ENCODE measurements at places on chromosomes 13 and 19.

GRCh38 chr13:26012995-26013394 lies 38.8 kb downstream of the SHISA2 start:
- no peak for DNase-seq

GRCh38 chr13:85985797-85986196 lies 186.6 kb upstream of the SLITRK6 start:
- no peak for DNase-seq

GRCh38 chr19:42512130-42512636 lies 16.1 kb downstream of the CEACAM1 start:
- DNase-seq, result no peak

GRCh38 chr13:94798738-94799137 lies 86.4 kb upstream of the SOX21 start:
- no peak for DNase-seq

GRCh38 chr13:39929583-39929982 lies 274.1 kb downstream of the COG6 start:
- DNase-seq, result no peak

GRCh38 chr13:68690567-68690966 lies 1417.1 kb upstream of the ATXN8OS start:
- no peak for DNase-seq

GRCh38 chr19:29886586-29886985 lies 55.5 kb upstream of the URI1 start:
- no peak for DNase-seq

DNA sequence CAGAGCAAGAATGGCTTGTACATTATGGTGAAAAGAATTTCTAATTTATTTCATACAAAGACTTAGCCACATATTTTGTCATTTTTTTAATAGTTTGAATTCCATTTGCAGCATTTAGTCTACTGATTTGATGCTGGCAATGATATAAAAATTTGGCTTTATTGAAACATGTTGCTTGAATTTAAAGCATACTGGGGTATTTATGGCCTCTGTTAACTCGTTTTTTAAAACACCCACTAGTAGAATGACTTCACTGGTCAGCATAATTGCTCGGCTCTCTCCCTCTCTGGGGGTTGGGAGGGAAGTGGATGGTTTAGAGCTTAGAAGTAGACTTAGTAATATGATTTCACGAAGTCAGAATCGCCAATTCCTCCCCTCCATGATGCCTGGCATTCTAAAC lies 354.9 kb upstream of the HTR2A start:
- no peak for DNase-seq

DNA sequence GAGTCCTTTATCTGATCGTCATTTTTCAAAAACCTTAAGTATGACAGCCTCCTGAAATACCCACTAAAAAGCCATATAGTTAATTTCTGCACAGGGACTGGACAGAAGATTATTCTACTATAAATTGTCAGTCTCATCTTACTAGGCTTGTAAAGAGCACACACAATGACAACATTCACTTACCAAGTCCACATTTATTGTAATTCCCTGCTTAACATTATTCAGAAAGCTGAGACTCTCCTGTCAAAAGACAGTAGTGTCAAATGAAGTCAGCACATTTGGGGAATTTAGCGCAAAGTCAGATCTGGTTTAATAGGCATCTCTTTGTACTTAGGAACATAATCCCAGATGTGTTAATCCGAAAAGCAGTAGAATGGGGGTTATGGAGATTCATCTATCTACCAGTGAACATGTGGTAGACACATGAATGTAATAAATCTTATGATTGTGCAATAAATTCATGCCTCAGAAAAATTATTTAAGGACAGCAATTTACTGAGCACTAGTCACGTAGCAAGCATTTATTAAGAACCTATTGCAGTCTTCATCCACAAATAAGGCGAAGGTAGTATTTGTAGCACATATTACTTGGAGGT lies 224.6 kb upstream of the GPC6 start:
- DNase-seq, result no peak

DNA sequence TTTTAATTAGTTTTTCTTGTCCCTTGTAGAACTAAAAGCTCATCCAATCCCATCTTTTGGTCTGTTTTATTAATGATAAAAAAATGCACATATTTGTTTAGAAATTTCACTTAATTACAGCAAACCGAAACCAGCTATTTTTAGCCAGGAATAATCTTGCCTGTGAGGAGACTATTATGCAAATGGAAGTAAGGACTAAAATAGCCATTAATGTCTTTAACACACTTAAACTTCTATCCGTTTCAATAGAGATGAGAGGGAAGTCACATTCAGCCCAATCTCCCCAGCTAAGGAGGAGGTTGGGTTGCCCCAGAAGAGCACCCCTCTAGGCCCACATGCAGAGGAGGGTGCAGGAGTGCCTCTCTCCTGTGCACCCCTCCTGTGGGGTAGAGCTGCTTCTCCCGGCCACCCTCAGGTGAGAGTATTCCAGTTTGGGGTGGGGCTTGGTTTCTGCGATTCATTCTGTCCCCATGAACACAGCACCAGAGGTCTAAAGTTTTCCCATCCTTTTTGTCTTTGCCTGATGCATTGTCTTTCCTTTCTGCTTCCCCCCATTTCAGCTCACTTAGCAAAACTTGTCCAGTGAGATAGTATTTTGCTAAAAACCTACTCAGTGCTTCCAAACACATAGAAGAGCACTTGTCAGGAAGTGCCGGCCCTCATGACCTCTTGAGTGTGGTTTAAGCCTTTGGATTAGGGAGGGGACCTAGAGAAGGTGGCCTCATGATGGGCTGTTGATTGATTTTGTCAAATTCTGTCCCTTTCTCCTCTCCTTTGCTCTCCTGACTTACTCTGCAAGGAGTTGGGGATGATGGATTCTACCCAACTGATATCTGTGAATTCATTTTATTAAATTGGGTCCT lies 28.2 kb downstream of the FGF9 start:
- DNase-seq, result no peak

DNA sequence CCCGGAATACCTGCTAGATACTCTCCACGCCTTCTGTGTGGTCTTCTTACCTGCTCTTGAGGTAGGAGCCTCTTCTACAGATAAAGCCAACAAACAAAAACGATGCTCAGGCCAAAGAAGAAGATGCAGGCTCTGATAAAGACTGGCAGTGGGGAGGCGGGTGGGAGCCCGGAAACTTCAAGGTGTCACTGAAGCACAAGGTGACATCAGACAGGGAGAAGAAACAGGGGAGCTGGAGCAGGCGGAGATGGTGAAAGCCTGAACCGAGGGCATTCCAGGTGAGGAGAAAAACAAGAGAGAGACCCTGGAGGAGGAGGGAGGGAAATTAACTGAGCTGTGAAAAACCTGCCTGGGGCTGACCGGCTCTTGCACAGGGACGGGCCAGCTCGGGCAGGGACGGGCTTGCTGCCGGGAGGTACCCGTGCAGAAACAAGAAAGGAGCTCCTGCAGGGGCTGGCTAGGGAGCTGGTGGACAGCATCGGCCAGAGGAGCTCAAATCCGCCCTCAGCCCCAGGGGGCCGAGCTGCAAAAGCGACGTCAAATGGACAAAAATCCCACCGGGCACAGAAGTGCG lies 19.0 kb downstream of the GNG7 start:
- no peak for DNase-seq

- no peak for DNase-seq
Measured at GRCh38 chr19:13437919-13438618, 68.2 kb downstream of the CACNA1A start.

GRCh38 chr13:65453982-65454381 lies 1776.2 kb downstream of the PCDH9 start:
- no peak for DNase-seq

DNA sequence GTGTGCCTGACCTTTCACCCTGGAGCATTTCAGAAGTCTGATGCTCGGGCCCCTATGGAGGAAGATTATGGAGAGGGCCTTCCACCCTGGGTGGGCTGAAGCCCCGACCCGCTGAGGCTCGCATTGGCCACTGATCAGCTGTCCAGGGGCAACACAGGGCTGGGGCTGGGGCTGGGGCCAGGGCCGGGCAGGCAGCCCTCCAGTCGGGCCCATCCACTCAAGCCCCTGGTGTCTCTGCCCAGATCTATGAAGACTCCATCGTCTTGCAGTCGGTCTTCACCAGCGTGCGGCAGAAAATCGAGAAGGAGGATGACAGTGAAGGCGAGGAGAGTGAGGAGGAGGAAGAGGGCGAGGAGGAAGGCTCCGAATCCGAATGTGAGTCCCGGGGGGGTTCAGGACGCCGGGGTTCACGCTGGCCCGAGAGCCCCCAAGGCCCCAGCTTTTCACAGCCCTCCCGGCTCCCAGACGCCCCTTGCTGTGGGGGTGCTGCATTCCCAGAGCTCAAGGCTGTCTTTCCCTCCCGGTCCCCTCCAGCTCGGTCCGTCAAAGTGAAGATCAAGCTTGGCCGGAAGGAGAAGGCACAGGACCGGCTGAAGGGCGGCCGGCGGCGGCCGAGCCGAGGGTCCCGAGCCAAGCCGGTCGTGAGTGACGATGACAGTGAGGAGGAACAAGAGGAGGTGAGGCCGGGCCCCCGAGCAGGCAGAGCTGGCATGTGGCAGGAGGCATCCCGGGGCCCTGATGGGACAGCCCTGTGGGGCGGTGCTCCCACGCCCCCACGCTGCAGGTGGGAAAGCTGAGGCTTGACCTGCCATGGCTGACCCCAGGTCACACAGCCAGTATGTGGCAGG lies 29.5 kb upstream of the LDLR start:
- DNase-seq, result no peak

DNA sequence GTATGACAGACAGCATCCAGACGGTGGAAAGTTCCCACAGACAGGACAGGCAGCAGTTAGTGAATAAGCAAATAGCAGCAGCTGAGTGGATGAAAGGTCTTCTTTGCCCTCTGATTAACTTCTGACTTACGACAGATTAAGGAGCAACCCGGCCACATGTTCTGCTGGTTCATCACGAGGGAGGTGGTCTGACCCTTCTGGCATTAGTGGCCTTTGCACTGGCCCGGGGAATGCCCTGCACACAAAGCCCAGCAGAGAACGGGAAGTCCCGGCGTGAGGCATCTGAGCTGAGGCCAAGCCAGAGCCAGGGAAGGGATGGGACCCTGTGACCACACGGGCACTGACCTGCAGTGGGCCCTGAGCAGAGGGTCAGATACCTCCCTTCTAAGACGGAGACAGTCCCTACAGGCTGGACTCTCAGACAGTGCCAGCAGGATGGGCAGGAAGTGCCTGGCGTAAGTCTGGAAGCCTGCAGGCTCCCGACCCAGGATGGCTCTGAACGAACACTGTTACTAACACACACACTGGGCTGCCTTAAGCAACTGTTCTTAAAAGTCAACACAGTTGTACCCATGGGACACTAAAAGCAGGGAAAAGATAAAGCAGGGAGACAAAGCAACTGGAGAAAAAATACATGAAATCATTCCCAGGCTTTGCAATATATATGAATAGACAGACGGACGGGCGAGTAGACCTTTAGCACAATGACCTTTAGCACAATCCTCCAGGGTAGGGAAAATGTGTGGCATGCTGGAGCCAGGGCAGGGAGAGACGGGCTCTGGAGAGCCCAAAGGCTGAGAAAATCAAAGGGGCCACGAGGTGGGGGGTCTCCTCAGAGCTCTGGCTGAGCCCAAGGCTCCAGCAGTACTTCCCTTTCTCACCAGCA lies 6.3 kb downstream of the C19orf12 start:
- no peak for DNase-seq

- peak; percentile 59 for DNase-seq
Measured at GRCh38 chr19:9914315-9915207, 21.8 kb downstream of the OLFM2 start.

GRCh38 chr19:48623556-48624066 lies 4.3 kb downstream of the SPHK2 start:
- no peak for DNase-seq

GRCh38 chr13:92362717-92363116 lies 863.9 kb upstream of the GPC6 start:
- no peak for DNase-seq

DNA sequence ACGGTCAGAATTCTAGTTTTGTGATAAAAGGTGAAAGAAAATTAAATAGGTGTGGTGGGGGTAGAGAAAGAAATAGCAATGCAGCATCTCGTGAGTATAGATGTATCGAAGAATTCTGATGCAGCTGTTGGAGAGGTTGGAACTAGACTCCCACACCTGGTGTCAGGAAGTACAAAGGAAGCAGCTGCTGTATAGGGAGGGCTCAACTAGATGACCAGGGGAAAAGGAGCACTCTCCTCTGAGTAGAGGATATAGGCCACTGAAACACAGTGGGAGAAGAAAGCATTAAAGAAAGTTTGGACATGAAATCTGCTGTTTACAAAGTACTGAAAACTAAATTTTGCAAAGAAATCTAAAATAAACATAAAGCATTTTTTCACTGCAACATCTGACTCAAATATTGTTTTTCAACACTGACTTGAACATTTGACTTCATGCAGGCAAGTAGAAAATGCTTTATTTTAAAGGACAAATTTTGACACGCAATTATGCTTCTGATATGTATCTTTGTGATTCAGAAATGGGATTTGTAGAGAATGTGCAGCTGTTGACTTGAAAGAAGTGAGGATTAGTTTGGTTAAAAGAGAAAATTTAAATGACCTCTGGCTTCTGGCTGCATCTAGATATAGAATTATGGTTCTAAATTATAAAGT lies 82.2 kb downstream of the MIPEP start:
- DNase-seq, result no peak
